ENCODE measurements at places on chromosomes 1 and 21.

GRCh38 chr1:152774875-152775274 is at the start of gene LCE1F:
TSS of gene LCE1F (plus strand) at chr1:152775140. CDS start at chr1:152776372, 1,232 bp downstream.
- no peak for DNase-seq

GRCh38 chr1:208318150-208318734 is 74.1 kb upstream of the PLXNA2 start:
- DNase-seq = no peak

DNA sequence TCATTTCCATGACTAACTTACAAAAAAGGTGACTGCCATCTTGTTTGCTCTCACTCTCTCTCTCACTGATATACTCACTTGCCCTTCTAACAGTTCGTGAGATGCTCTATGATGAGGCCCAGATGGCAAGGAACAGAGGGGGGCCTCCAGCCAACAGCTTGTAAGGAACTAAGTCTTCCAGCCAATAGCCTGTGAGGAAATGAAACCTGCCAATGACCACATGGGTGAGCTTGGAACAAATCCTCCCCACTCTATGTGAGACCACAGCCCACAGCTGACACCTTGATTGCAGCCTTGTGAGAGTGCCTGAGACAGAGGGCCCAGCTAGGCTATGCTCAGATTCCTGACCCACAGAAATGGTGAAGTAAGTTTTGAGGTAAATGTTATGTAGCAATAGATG is 153.7 kb downstream of the HHIPL2 start:
- DNase-seq = no peak

GRCh38 chr1:44419901-44420300 is 14.8 kb downstream of the RNF220 start:
- DNase-seq = no peak

- peak; percentile 98 for DNase-seq
Measured at GRCh38 chr1:234980645-234981396, 147.8 kb downstream of the TOMM20 start.
